ENCODE measurements at places on chromosomes 5 and 9.
A peak's percentile ranks its signal among the peaks of the same experiment; 100 is the strongest.

DNA sequence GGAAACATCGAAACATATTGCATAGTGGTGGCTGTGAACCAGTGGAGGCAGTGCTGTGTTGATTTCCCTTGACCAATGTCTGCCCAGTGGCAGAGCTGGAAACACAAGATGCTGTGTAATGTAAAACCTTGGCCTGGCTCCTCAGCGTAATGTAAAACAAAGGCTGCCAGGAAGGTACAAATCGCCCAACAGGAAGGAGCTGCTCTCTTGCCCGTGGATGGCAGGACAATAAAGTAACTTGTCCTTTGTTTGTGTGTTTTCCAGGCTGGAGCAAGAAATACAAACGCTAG, 143.4 kb downstream of the PALM2AKAP2 start:
- DNase-seq: no peak

- no peak for DNase-seq
These were observed 395.8 kb upstream of the ADAMTSL1 start for GRCh38 chr9:18077941-18078678.

GRCh38 chr5:121533814-121534213, 317.9 kb upstream of the FTMT start:
- DNase-seq: no peak

DNA sequence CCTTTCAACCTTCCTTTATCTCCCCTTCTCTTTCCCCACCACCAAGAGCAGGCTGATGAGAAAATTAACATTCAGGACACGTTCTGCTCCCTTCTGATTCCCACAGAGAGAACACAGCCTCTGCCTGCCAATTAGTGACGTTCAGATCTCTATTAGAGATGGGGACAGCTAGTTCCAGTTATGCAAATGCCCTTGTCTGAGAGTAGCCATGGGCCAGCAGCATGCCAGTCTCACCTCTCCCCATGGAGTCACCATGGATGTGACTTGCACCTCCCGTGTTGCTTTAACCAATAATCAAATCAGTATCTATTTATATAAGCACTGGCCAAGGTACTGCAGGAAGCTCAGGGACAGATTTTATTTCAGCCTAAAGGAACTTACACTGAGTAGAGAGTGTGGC, 61.3 kb downstream of the KCNIP1 start:
- no peak for DNase-seq

DNA sequence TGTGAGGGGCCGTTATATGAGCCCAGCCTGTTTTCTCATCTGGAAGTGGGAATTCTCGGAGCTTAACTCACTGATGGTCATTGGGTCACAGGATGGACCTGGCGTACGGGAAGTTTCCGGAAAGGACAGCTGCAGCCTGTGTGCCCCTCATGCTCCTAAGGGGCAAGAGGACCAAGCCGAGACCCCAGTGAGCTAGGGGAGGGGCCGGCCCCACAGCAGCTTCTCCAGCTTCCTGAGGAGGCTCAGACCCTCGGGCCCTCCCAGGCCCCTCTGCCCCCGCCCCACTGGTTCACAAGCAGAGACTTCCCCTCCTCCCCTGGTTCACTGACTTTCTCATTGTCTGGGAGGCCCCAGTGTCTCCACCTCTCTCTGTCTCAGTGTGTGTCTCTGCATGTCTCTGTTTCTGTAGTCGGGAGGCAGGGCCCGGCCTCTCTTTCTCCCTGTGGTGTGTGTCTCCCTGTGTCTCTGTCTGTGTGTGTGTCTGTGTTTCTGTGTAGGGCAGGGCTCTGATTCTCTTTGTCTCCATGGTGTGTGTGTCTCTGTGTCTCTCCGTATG, 32.3 kb upstream of the FIBCD1 start:
- no peak for DNase-seq

DNA sequence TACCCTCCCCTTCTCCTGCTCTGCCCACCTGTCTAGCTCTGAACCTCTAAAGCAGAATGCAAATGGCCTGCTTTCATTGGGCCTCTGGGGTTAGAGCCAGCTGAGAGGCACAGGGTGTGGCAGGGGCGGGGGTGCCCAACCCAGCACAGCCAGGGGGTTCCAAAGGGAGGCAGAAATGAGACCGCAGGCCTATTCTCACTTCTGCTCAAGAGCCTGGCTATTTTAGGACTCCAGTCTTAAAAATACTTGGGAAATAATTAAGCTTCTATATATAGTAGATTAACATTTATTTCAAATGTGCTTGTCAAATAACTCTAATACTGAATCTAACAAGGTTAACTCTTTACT, 5.7 kb downstream of the QSOX2 start:
- no peak for DNase-seq

DNA sequence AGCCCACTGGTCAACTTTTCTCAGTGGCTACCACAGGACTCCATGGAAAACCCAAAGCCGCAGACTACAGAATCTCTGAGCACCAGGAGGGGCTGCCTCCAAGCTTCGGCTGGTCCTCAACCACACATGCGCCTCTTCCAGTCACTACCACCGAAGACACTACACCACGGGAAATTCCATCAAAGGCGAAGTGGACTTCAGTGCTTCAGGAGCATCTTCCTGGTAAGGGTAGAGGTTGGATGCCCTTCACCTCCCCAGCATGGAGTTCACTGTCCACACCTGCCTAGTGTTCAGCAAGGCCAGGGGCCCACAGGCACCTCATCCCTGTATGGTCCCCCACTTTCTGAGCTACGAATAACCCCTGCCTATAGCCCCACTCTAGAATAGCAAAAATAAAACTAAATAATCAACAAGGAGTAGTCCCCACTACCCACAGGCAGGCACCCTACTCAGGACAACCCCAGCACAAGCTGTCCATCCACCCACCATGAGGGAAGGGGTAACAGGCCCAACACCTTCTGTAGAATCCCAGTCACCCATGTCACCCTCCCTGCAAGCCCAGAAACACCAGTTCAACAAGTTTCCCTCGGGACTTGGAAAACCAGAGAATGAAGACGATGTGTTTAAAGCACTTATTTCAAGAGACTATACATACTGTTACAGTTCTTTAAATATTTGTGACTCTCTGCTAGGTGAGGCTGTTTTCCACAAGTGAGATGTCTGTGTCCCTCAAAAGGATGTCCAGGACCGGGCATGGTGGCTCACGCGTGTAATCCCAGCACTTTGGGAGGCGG, 2.6 kb downstream of the VDAC1 start:
- DNase-seq: no peak

GRCh38 chr5:68070591-68071281, 144.8 kb upstream of the PIK3R1 start:
- DNase-seq: no peak

GRCh38 chr5:776862-777711, 7.4 kb downstream of the ZDHHC11B start:
- peak; percentile 3 for DNase-seq

DNA sequence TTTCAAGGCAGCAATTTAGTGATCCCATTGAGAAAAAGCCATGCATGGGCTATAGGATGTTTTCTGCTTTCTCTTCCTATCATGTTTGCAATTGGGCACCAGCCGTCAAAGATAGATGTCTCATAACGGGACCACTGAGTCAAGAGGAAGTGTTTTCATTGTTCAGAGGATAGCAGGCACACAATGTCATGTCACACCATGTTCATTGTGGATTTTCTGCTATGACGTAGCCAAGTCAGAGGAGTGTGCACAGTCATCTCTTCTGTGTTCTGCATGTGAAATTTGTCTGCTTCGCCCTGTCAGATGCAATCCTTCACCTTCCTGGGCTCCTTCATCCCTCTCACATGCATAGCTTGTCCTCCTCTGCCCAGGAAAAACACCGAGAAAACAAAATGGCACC, 106.0 kb downstream of the CD180 start:
- DNase-seq: no peak

DNA sequence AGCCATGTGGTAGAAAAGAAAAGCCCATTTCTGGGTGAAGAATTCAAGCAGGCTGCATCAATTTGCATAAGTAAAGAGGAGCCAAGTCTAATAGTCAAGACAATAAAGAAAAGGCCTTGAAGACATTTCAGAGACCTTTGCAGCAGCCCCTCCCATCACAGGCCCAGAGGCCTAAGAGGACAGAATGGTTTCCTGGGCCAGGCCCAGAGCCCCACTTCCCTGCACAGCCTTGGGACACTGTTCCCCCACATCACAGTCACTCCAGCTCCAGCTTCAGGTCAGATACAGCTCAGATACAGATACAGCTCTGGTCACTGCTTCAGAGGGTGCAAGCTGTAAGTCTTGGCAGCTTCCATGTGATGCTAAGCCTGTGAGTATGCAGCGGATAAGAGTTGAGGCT, 29.1 kb downstream of the PLGRKT start:
- DNase-seq: no peak

- DNase-seq: no peak
These were observed 47.5 kb upstream of the ADRB2 start for GRCh38 chr5:148778882-148779281.

DNA sequence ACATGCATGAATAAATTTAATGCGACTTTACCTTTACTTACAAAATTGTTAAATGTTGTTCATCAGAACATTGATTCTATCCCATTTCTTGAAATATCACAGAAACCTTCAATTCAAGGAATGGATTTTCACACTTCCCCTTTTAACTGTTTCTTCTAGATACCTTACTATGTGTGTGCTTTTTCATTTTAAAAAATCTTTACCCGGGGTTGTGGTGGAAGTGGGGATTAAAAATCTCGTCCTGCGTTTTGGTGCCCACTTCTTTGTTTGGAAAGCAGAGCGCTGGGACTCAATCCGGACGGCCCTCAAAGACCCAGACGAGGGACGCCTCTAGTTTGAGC, 5.8 kb upstream of the MEF2C start:
- DNase-seq: no peak

GRCh38 chr5:120382833-120383232, 81.3 kb upstream of the PRR16 start:
- no peak for DNase-seq

DNA sequence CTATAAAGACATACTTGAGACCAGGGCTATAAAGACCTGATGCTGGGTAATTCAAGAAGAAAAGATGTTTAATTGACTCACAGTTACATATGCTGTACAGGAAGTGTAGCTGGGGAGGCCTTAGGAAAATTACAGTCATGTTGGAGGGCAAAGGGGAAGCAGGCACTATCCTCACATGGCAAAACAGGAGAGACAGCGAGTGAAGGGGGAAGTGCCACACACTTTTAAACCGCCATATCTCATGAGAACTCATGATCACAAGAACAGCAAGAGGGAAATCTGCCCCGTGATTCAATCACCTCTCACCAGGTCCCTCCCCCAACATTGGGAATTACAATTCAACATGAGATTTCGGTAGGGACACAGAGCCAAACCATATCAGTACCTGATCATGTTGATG, 89.9 kb upstream of the ADAMTSL1 start:
- DNase-seq: no peak

DNA sequence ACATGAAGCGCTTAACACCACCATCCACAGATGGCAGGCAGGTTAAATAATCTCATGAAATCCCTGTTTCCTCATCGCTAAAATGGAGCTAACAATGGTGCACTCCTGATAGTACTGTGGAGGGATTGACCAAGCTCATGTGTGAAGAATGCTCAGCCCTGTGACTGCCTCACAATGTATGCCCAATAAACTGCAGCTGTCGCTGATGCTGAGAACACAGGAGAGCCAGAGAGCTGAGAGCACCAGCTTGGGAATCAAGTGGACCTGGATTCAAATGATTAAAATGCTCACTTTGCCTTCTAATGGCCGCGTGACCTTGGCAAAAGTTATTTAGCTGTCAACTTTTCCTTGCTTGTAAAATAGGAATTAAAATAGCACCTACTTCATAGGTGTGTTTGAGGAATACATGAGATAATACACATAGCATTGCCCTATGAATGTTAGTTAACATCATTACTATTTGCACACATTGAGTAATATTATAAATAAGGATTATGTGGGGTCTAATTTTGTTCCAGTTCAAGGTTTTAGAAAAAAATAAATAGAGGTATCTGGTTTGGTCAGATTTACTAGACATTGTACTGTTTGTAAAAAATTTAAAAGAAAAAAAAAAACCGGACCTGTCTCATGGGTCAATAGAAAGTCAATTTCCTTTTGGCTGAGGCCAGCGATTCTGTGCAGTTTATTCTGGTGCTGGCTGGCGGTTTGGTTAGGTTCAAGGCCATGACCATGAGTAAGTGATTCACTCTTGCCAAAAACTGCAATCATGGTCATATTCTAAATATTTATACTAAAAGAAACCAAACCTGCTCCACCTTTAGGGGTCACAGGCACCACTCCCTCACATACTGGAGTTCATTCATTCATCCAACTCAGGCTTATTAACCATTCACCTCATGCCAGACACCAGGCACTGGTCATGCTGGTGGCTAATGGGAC, 101.3 kb downstream of the SH3TC2 start:
- no peak for DNase-seq

DNA sequence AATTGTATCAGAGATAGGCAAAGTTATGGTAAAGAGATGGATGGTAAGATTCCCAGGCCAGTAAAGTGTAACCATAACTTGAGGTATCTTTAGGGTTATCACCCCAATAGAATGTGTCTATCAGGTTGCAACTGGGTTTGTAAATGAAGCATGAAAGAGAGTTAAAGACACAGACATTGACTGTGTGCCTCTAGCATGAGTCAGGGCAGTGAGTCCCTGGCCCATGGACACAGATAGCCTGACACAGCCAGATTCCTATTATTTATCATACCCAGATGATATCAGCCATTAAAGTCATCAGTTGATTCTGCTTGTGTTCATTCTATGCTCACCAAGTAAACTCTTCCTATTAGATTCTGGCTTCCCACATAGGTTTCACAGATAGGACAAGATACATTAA, 33.5 kb upstream of the SNAPC3 start:
- no peak for DNase-seq

DNA sequence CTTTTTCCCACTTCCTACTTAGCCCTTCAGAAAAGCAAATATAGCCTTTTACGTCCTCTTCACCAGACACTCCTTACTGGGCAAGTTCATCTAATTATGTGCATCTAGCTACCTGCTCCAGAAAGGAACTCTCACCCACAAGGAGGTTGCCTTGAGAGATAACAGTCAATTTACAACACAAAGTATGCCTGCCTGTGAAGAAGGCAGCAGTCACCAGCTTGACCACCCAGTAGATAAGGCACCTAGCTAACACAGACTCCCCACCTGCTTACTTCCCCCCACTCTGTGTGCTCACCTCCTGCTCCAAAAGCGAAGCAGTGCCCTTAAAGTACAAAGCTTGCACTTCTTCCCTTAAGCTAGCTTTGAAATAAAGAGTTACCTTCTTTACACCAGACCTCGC, 111.7 kb upstream of the MRPS30 start:
- no peak for DNase-seq

DNA sequence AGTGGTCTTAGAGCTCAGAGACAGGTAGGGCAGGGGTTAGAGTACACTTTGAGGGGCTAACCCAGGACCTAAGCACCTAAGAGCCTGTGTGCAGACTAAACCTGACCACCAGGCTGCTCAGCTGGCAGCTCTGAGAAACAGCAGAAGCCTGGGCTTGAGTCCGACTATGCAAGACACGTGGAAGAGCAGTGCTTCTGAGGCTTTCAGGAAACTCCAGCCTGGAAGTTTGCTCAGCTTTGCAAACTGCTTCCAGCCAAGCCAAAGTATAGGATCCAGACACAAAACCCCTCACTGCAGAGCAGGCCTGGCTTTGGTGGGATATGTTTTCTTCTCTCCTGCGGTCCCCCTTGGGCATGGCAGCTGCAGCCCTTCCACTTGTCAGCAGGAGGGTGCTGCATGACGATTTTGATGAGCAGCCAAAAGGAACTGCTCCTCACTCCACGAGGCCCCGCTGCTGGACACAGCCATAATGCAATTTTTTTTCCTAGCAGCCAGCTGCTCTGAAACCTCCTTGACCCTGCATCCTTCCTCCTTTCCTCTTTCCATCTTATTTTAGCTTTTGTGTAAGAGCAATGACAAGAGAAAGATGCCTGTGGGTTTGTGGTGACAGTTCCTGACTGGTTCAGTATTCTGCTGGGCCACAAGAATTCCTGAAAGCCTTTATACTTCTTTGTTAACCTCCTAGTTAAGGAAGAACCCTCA, 123.1 kb downstream of the LIFR start:
- peak; percentile 76 for DNase-seq
